ENCODE measurements at places on chromosomes 6 and 20.

DNA sequence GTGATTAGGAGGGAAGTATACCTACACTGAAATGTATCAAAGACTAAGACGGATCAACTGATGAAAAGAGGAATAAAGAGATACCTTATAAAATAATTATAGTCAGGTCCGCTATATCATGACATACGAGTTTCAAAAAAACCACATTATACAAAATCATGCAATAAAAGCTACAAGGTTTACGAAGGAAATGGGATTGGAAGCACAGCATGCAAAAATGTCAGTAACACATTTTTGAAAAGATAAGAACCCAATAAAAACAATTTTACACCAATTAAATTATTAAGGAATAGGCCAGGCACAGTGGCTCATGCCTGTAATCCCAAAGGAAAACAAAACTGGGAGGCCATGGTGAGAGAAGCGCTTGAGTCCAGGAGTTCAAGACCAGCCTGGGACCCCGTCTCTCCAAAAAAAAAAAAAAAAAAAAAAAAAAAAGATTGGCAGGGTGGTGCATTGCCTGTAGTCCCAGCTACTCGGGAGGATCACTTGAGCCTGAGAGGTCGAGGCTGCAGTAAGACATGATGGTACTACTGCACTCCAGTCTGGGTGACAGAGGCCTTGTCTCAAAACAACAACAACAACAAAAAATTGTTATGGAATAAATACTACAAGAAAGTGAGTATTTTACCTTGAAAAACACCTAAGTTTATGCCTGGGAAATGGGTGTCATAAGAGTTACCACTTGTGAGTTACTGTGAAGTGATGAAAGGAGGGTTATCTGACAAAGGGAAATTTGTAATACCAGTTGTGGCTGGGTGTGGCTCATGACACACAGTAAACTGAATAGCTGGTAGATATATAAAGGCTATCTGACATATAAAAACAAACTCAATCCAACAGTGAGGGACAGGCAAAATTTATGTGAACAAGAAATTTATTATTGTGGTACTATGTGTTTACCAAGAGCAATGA is 45.2 kb downstream of the RANBP9 start:
- no peak for DNase-seq

DNA sequence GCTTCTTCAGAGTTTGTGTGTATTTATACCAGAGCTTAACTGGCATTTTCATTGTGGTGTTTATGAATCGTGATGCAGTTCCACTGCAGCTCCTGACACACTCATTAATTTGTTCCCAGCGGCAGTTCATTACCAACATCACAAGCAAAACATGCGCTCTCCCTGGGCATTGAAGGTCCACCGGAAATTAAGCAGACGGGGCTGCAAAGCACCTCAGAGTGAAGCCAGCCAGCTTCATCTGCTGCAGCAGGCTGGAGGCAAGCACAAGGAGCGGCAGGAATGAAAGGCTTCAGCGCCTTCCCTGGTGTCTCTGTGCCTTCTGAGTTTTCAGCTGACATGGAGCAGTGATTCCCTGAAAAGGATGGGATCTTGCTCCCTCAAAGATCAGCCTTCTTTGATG is 246.0 kb upstream of the SPTLC3 start:
- peak; percentile 52 for DNase-seq

DNA sequence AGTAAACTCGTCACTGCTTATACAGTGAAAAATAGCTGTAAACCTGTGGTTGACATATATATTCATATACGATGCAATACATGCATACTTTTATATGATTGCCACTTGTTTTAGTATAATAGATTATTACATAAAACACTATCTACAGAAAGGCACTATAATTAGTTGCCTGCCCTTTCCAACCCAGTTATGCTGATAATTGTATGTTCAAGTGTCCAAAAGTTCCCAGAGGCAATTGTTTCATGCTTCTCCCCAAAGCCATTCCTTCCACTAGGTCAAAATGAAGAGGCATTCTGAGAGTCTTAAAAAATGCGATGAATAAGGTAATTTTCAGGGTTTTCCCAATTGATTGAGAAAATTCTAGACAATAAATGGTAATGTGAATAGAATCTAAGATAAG is 434.6 kb downstream of the LMBRD1 start:
- no peak for DNase-seq

GRCh38 chr6:17705778-17706579 is 746 bp downstream of the NUP153 start:
- DNase-seq = peak; percentile 76

Data from astrocyte of the hippocampus (primary cell).